ENCODE measurements at places on chromosomes 4 and X.

- no peak for DNase-seq
These were observed 153.7 kb downstream of the TBCK start for GRCh38 chr4:106162278-106162677.

DNA sequence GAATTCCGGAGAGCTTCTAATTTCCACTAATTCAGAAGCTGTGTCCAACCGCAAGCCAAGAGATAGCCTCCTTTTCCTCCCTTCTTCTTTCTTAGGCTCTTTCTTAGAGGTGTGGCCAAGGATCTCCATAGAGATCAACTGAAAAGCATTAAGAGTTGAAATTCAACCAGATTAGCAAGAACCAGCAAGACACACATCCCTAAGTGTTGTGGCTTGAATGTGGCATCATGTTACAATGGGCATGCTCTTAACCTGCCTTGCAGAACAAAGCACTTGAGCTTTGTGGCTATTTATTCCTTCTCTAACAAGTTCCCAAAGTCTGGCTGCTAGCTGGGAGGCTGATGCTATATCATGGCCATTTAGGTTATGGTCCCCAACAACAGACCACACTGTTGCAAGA, 10.4 kb downstream of the ANOS1 start:
- no peak for DNase-seq

DNA sequence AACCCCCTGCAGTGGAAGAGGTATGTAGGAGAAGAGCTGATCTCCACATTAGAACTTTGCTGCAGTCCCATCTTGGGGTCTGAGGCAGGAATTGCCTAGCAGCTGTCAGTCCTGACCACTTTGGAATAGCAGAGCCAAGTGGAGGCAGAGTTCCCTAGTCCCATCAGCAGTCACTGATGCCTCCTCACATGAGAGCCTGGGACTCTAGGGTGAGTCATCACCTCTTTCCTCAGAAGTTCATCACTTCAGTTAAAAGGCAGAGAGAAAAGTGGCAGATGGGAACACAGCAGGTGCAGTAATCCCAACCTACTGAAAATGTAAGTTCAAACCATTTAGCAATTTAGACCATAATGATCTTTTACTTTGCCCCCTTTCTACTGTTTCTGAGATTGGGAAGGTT, 73.9 kb upstream of the MED14 start:
- no peak for DNase-seq

GRCh38 chrX:84188320-84188834, 378 bp upstream of the RPS6KA6 start:
- DNase-seq, result peak; percentile 25

GRCh38 chrX:11375614-11376119, 82.5 kb downstream of the AMELX start:
- no peak for DNase-seq

GRCh38 chr4:21655031-21655430, 293.5 kb downstream of the KCNIP4 start:
- no peak for DNase-seq
